CD4-positive, alpha-beta T cell treated with Interleukin-17A for 1 hour (primary cell): ENCODE measurements at places on chromosomes 3 and 15.
A peak's percentile ranks its signal among the peaks of the same experiment; 100 is the strongest.

GRCh38 chr3:50539356-50540286, 27.9 kb downstream of the C3orf18 start:
- DNase-seq = no peak

DNA sequence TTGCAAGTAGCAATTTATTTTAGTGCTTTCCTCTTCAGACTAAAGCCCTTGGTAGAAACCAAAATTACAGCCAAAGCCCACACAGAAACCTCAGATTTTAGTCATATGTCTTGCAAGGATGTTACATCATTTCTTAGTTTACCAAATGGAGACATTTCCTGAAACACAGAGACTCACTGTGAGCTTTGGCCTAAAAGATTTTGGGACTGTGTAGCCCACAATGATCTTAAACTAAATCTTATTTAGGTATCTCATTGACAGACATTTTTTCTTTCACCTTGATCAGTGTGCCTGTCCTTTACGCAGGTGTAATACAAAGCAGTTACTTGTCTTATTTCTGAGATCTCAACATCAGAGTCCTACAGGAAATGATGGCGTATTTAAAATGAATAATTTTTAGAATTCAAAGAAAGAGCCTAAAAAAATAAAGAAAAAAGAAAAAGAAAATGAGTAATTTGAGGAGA, 27.8 kb upstream of the AP4E1 start:
- no peak for DNase-seq

DNA sequence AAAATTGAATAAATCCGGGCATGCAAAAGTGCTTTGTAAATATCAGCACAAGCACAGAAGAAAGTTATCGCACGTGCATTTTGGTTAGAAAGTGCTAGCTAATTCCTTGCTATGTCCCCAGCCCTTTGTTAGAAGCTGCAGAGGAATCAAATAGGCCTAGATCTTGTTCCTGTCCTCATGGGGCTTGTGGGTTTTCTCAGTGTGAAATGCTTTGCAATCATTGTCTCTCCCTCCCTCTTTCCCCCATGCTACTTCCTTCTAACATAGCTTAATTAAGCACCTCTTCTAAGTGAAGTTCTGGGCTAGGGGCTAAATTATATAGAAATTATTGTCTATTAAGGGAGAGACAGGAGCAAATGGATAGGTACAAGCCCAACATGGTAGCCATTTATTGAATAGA, 271.7 kb downstream of the RPLP1 start:
- no peak for DNase-seq

DNA sequence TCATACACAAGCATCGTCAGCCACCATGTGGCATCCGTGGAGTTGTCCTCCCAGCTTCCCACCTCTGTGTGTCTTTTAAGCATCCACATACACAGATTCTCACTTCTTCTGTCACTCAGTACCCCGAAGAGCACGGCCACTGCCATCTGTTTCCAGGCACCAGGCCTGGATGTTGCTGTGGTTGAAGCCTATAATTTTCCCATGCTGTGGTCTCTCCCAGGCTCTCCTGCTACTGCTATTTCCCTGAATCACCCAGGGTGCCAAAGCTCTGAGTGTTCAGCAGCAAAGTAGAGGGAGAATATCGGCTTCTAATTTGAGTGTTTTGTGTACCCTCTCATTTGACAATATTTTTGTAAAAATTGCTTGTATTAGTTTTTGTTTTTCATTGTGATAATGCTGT, 265.7 kb downstream of the DIPK2A start:
- DNase-seq = no peak

DNA sequence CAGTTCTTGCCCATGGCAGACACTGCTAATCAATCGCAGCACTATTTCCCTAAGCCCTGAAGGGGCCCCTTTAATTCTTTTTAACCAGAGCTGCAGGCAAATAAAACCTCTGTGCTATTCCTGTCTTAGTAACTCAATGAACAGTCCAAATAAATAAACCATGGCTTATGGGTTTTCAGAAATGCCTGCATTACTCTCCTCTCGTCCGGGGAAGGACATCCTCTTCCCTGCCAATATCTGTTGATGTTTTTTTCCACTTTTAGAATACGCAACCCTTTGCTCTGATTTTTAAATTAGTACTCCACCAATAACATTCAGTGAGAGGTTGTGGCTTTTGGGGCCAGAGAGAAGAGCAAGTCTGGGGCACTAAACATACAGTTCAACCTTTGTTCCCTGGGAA, 35.2 kb upstream of the PRICKLE2 start:
- DNase-seq = no peak

DNA sequence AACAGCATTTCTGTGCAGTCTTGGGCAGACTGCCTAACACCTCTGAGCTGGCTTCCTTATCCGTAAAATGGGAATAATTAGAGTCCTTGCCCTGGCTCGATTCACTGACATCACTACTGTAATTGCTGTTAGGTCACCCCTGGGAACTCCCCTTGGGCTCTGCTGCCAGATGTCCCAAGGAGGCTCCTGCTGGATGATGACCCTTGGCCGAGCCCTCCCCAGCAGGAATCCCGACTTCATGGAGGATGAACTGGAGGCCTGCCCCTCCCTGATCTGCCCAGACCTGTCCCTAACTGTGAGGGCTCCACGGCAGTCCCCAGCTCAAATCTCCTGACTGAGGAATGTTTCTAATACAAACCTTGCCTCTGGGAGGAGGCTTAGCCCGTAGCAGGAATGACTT, 18.0 kb downstream of the ESYT3 start:
- DNase-seq = no peak

- DNase-seq = no peak
Observed at GRCh38 chr3:41026394-41027177, 172.7 kb upstream of the CTNNB1 start.

DNA sequence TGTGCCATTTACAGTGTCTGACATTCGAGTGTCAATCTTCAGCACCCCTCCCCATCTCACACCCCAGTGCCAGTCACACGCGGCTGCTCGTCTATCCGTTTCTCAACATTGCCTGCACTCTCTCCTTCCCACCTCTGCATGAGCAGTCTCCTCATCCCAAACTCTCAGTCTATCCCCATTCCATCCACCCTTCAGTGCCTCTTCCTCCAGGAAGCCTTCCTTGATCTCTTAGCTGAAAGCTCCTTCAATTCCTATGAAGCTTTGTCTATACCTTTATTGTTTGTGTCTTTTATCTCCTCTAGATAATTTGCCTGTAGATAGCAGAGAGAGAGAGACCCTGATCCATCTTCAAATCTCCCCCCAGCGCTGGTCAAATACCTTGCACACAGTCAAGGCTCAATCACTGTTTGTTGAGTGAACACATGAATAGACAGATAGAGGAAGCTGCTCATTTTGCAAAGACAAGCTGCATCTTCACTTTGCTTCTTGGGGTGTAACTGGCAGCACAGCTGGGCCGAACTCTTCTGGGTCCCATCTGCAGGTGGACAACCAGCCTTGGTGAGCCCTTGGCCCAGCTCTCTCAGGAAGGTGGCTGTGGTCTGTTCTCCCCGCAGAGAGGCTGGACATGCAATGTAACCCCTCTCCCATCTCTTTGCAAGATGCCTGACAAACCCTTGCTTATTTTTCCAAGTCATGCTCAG, 52.8 kb downstream of the ITGA11 start:
- DNase-seq = no peak

- no peak for DNase-seq
Observed at GRCh38 chr3:140601881-140602280, 76.0 kb upstream of the TRIM42 start.

- DNase-seq = no peak
Observed at GRCh38 chr3:20218215-20218614, 32.2 kb upstream of the SGO1 start.

- DNase-seq = no peak
Observed at GRCh38 chr3:123331006-123331405, 117.9 kb downstream of the ADCY5 start.

DNA sequence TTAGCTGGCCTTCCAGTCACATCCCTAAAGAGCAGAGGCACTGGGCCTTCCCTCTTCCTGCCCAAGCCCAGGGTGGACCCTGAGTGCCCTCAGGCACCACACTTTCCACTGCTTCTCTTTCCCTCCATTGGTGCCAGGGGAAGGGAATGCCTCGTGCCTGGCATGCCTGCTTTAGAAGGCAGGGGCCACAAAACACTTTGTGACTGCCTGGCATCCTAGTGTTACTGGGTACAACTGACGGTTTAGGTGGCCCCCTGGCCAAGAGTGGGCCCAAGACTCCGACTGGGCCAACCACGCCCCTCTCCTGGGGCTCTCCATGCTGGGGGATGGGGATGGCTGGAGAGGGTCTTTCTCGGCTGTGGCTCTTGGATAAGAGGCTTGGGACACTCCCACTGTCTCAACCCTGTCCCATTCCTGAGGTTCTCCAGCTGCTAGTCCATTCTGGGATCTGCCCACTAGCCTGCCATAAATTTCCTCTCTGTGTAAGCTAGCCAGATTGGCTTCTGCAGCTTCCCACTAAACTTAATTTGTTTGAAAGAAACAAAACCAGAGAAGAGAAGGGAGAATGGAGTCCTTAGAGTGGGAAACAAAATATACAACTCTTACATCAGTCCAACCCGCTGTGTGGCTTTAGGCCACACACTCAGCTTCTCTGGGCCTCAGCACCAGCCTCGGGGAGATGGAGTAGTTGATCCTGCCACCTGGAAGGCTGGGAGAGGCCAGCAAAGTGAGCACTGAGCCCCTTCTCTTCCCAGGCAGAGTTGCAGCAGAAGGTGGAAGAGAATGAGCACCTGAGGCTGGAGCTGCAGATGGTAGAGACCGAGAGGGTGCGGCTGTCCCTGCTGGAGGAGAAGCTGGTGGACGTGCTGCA, 24.1 kb upstream of the GP9 start:
- no peak for DNase-seq

DNA sequence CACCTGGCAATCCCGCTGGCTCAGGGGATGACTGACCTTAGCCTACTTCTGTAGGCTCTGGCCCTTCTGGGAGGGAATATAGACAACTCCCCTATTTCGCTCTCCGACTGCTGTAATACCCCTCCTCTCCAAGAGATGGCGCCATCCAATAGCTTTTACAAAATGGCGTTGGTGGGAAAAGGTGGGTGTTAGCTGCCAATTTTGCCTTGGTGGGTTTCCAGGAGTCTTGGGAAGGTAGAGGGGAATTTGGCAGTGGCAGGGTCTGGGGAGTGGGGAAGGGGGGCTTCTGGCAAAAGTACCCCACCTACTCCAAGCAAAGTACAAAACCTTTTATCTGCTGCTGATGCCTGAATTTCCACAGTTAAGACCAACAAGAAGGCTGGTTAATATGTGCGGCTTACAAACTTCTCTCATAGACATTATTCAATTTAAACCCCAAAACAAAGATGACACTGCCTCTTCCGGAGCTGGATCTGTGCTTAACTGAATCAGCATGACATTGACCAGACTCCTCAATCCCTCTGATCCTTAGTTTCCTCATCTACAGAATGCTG, 62.1 kb downstream of the RASGRF1 start:
- no peak for DNase-seq

GRCh38 chr3:15953841-15954240, 156.1 kb upstream of the ANKRD28 start:
- DNase-seq = peak; percentile 9

DNA sequence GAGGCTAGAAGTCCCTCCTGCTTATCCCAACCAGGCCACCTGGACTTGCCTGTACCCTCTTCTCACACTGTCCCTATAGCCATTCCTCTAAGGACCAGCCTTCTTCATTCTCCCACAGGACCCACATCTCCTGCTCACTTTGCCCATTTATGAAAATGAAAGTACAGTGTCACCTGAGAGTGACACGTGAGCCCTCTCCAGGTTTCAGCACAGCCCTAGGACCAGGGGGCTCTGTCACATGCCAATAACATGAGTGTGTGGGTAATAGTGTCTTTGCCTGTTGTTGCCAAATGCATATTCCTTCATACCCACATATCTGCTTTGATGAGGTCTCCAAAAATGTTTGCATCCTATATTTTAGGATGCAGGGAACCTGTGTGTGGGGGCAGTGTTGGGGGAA, 42.3 kb upstream of the TNFAIP8L3 start:
- no peak for DNase-seq

GRCh38 chr15:57591822-57592367, at the start of gene MYZAP:
TSS of gene MYZAP (plus strand) at chr15:57591904. CDS start at chr15:57592035, 131 bp downstream.
- peak; percentile 37 for DNase-seq

GRCh38 chr15:23835953-23836352, 148.8 kb upstream of the NDN start:
- no peak for DNase-seq

- no peak for DNase-seq
Observed at GRCh38 chr3:12323237-12323636, 34.4 kb downstream of the PPARG start.

- no peak for DNase-seq
Observed at GRCh38 chr3:76352051-76352450, 566.7 kb upstream of the ZNF717 start.

DNA sequence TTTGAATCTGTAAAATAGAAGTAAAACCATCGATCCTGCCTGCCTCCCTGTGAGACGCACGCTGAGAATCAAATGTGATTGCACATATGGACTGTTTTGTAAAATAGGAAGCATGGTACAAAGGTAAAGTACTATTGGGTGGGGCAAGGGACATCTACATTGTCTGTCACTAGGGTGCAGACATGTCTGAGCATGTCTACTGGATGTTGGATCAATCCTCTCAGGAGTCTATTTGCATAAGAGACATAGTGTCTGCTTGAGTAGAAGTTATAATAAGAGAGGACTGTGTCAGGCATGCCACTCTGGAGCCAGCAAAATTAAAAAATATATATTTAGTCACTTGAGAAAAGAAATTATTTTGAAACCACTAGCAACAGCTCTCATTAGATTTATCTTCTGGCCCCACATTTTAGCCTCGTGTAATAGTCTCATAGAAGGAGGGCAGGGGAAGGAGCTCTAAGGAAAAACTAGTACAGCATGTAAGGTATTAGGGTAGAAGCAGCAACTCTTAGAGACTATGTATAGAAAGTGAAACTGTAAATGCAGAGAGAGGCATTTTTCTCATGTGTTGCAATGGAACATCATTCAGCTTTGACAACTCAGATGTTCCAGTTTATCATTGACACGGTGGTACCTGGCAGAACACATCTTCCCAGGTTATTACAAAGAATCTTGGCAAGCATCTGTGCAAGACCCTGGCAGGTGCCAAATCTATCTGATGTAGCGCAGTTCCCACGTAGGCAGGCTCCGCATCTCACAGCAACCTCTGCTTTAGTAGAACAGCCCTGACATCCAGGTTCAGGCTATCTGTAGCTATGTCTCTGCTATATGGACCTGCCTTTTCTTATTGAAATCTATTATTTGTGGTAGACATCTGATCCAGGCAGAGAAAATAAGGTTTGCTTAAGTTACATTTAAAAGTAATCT, 85.2 kb upstream of the CHL1 start:
- no peak for DNase-seq

GRCh38 chr15:40463279-40463678, 7.5 kb upstream of the CHST14 start:
- no peak for DNase-seq
